HS-27A (cell line): ENCODE measurements at places on chromosomes 3 and 15.

DNA sequence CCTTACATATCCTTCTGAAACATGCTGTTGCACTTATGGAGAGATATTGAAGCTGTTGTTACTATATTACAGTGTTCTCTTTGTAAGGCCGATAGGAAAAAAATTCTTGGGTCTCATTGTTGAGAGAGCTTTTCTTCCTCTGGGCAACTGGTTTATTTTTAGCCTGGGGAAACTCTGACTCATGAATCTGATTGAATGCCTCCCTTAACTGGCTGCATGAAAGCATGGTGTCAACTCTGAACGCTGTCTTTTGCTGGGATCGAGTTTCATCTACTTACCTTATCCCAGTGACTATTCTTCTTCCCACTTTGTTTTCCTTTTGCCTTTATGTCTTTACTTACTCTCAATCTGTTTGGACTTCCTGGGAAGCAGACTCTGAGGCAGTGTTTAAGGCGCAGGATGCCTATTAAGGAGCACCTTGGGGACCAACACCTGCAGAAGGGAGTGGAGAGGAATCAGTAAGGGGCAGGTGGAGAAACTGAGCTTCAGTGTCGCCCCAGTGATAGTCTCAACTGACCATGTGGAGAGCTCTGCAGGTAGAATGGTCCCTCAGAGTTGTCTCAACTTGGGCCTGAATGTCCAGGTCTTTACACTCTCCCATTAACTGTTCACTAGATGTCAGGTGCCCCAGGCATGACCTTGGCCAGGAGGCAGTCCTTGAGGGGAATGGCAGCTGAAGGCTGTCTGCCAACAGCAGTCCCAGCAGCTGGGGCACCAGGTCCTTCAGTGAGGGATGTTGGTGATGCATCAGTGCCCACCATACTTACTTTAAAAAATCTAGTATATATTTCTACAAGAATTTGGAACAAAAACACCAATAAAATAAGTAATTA, 88.9 kb upstream of the CCNL1 start:
- peak; percentile 45 for DNase-seq

DNA sequence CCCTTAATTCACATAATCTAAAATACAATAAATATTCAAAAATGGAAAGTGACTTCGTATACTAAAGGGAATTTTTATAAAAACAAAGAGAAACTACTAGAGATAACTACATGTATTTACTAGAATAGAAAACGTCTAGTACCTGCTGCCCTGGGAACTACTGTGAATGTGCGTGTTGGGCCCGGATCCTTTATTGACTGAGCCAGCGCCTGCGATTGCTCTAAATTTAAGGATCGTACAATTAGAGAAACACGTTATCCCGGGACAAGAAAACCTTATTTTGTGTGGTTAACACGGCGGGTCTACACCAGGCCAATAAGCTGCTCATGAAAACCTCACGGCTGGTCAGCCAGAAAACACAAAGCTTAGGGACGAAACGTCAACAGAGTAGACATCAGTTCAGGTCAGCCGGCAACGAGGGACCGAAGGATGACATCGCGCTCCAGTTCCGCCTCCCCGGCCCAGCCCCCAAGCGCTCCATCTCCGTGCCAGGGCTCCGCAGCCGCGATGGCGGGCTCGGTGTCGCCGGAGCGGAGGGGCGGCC, 555 bp downstream of the TM2D3 start:
- peak; percentile 56 for DNase-seq

DNA sequence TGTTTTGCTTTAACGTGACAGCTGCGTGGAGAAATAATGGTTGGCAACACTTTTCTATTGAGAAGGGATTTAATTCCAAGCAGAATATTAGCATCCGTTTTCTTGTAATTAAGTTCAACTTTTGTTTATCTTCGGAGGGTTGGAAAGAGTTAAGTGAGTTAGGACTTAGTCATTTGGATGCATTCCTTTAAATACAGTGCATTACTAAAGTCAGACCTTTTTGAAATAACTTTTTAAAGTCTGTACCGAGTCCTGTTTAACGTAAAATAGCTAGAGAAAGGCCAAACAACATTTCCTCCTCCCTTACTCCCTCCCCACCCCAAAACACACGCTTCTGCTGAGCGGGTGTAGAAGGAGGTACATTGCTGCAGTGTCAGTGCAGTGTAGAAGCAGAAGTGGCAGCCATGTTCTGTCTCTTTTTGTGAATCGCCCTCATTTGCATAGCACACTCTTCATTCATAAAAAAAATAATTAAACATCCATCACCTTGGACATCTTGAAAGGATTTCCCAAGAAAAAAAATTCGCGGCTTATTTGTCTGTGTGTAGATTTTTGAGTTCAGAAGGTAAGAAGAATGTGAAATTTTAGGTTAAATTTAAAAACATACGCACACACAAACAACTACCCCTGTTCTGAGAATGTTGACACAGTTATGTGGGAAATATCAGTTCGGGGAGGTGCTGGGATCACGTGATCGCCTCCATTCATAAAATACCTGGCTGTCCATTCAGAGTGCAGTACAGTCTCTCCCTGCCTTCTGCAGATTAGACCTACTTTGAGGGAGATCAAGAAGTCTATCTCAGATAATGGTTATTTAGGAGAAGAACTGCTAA, 1.6 kb downstream of the SPRED1 start:
- DNase-seq, result no peak

DNA sequence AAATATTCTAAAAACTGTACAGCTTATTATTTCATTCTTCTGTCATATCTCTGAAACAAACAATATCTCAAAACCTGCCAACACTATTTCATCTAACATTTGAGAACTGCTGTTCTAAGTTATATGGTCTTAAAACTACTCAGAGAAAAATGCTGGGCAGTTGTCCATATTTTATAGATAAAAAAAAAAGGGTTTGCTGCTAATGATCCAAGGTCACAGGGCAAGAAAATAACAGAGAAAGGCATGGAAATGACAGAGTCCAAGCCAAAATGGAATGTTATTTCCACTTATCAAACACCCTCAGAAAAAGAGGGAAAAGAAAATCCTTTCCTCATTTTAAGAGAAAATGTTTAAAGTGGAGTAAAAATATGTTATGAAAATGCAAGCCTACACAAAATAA, 313.1 kb downstream of the CADM2 start:
- no peak for DNase-seq

GRCh38 chr3:46138581-46138980, 69.5 kb downstream of the CCR1 start:
- no peak for DNase-seq

GRCh38 chr3:27927882-27928281, 205.8 kb upstream of the EOMES start:
- DNase-seq, result no peak

DNA sequence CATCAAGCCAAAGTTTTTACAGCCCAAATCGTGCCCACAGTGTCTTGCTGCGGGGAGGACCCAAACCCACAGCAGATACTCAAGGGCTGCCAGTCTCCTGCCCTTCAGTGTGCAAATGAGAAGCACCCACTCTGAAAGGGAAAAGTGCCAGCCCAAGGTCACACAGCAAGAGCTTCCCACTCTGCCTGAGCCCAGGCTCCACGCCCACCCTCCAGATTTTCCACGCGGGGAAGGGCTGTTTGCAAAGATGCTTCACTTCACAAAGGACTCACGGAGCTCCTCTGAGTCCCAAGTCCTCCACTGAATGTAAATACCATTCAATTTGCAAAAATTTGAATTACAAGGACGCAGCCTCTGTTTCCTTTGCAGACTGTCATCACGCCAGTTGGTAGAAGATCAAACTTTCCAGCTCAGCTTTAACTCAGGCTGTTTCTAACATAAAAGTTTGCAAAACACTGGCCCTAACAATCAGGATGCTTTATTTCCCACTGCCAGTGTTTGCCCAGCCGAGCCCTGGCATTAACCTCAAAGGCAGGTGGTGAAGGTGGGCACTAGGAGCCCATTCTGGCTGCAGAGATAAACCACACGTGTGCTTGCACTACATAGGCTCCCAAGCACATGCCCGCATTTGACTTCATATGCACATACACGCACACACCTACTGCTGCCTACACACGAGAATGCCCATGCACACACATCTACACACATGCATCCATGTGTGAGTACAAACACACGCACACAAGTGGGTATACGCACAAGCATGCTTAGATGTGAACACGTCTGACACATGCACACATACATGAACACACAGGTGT, 7.6 kb downstream of the CACNA2D2 start:
- no peak for DNase-seq

DNA sequence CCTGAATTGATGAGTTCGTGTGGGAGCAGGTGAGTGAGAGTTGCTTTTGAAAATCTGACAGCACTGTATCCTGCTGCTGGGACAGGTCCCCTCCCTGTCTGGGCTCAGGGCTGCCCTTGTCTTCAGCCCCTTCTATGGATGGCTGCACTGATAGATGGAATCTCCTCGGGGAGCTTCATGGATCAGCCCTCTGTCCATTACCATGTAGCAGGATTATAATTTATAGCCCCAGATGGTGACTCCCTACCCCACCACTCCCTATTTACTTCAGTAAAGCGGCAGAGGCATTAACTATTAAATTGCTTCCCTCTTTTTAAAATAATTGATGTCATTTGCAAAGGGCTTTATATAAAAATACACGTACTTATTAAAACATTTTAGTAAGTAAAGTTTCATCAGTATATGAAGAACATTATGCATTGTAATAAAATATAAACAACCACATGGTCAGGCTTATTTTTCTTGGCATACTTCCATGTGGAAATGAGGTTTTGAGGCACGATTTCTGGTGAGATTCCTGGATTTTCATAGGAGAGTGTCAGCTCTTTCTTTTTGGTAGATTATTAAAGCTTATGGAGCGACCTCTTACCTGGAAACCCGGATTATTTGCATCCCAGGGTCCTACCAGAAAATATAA, 38.5 kb downstream of the MAP3K13 start:
- no peak for DNase-seq

GRCh38 chr15:36400936-36401585, 178.4 kb upstream of the CDIN1 start:
- DNase-seq, result no peak
